SW480 (cell line): ENCODE measurements at places on chromosomes 1 and 21.

DNA sequence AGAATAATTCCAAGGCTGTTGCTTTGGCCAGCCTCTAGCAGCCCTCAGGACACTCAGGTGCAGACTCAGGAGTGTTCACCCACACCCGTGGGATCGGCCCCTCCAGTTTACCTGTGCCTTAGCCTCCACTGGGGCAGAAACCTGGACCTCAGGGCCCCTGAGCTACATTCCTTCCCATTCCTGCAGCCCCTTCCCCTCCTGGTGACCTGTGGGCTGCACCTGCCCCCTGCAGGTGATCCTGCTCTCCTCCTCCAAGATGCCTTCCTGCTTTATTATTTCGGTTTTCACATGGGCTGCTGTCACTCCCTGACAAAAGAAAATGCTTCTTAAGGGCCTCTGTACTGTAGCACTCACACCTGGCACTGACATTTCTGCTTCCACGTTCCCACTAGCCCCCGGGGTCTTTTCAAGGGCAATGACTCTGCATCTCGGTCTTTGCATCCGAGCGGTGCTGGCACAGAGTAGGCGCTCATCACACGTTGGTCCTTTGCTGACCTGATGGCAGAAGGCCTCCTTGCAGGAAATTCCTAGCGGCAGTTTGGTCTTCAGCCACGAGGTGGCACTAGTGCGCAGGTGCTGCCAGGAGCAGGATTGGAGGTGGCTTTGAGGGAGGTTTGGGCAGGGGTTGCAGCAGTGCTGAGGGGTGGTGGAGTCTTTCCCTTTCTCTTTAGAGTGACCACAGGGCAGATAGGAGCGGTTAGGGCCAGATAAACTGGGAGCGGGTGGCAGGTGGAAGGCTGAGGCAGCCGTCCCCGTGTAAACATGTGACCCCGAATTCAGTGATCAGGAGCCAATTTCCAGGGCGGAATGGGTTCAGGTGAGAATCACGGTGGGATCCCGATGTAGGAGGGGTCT is 25.3 kb upstream of the ETV3 start:
- no peak for DNase-seq

GRCh38 chr1:177928194-177928593 is 41.7 kb downstream of the SEC16B start:
- no peak for DNase-seq

- DNase-seq = peak; percentile 42
Observed at GRCh38 chr1:224565186-224565585, 50.9 kb upstream of the CNIH3 start.

- no peak for DNase-seq
Observed at GRCh38 chr1:194277927-194278326, 1091.5 kb upstream of the B3GALT2 start.

DNA sequence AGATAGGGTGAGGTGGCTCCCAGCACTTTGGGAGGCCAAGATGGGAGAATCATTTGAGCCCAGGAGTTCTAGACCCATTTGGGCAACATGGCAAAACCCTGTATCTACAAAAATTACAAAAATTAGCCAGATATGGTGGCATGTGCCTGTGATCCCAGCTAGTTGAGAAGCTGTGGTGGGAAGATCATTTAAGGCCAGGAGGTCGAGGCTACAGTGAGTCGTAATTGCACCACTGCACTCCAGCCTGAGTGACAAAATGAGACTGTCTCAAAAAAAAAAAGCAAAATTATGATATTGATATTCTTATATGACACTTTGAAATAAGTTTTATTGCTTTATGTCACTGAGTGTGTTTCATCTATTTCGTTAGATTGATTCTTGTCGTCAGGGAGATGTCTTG is 7.4 kb downstream of the ACADM start:
- no peak for DNase-seq

DNA sequence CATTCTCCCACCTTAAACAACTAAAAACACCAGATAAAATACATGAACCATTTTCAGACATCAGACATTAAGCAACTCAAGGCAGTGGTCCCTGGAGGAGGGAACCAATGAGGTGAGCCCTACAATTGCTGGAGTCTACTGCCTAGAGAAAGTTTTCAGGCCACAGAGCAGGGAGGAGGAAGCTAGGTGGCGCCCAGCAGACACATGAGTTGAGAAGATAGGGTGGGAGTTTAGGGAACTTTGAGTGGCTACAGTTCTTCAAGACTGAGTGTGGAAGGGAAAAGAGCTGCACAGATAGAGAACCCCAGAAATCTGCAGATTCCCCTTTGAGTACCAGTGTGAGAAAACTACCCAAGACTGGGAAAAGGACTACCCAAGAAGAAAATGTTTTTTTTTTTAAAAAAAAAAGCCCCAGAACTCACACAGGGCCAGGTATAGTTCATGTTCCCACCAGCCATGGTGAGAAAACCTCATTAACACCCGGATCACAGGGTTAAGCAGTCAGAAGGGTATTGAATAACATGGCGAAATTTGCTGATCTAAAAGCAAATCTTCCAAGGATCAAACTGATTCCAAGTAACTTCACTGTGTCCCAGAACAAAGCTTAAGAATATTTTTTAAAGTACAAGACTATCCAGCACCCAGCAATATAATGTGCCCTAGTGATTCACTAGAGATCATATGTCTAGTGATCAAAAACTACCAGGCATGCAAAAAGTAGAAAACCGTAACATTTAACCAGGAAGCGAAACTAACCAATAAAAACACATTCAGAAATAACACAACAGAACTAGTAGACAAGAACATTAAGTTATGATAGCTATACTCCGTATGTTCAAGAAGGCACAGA is 12.0 kb downstream of the ALDH9A1 start:
- DNase-seq = no peak

DNA sequence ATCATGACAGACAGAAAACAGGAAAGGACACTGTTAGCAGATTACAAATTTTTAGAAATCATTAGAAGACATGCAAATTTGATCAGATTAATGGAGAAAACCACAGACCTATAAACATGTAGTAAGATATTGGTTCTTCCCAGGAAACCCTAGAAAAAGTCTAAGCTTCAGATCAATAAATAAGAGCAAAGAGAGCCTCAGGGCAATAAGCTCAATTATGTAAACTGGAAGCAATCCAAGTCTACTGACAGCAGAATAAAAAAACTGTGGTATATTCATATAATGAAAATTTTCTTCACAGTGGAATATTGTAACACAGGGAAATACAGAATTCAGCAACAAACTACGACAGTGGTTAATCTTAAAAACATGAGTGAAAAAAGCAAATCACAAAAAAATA is 36.3 kb downstream of the NRDC start:
- no peak for DNase-seq

DNA sequence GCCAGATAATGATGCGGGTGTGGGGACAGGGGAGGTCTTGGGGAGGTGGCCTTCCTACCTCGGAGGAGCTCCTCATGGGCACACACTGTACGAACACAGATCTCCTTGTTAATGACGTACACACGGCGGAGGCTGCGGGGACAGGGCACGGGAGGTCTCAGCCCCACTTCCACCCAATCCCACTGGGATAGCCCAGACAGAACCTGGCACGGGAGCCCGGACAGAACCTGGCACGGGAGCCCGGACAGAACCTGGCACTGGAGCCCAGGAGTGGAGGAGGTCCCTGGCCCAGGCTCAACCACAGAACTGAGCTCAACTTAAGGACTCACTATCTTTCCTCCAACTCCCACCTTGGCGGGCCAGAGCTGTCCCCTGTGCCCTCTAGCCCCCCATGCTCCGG is 5.2 kb downstream of the MFAP2 start:
- DNase-seq = no peak

GRCh38 chr21:25457411-25457810 is 149.9 kb downstream of the MRPL39 start:
- DNase-seq = peak; percentile 42
